ENCODE measurements at places on chromosomes 3 and 15. TPM values are rescaled to one million over a fixed set of nuclear protein-coding genes. Genes with fewer than 3 reads are reported as not detected.

FRMD4B gene
- 27.1 TPM for total RNA-seq

CD86 gene
- total RNA-seq, result 3.2 TPM

CTXN2 gene
- not detected for total RNA-seq

SLC28A1 gene
- total RNA-seq, result not detected

FBN1 gene
- total RNA-seq, result 0.29 TPM

FETUB gene
- not detected for total RNA-seq

KCNH8 gene
- total RNA-seq, result not detected

CPLX3 gene
- total RNA-seq, result 1.7 TPM

DPPA2 gene
- total RNA-seq, result not detected

CAPN3 gene
- total RNA-seq, result 2.0 TPM

EOMES gene
- 270 TPM for total RNA-seq

CLDN16 gene
- not detected for total RNA-seq

C15orf62 gene
- total RNA-seq, result 0.22 TPM

C3orf85 gene
- total RNA-seq, result not detected

TM4SF1 gene
- total RNA-seq, result not detected

GCNT3 gene
- total RNA-seq, result not detected

USP4 gene
- 105 TPM for total RNA-seq

ENTPD3 gene
- total RNA-seq, result not detected

IL5RA gene
- 5.0 TPM for total RNA-seq

PTPRG gene
- 0.93 TPM for total RNA-seq

SNRPN gene
- total RNA-seq, result 29.9 TPM

SAXO2 gene
- total RNA-seq, result 1.3 TPM

MYLK gene
- total RNA-seq, result 0.12 TPM

LSAMP gene
- total RNA-seq, result not detected

SPATA12 gene
- total RNA-seq, result not detected

EPHB3 gene
- total RNA-seq, result not detected

SEMA3B gene
- total RNA-seq, result 1.2 TPM

ALAS1 gene
- 93.6 TPM for total RNA-seq

RTP3 gene
- total RNA-seq, result not detected

FRG2C gene
- not detected for total RNA-seq

CA12 gene
- not detected for total RNA-seq

MYO5A gene
- 49.5 TPM for total RNA-seq

NR1I2 gene
- total RNA-seq, result not detected

CEMIP gene
- total RNA-seq, result 0.50 TPM

CHRFAM7A gene
- total RNA-seq, result 2.4 TPM
